ENCODE measurements at places on chromosomes 7 and 10.

DNA sequence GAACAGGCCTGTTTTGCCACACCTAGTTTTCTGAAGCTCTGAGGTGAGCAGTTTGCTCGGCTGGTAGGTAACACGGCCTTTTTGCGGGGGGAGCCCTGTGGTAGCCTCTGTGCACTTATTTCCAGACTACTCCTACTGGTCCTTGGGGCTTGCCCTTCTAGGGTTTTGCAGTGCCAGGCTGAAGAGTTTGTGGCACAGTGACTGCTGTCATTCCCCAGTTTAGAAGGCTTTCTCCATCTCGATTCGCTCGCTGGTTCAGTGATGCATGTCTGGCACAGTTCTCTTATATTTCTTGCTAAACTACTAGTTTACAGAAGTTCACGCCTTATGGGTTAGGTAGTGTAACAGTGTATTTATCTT, 711 bp downstream of the KIF20B start:
- DNase-seq: no peak

DNA sequence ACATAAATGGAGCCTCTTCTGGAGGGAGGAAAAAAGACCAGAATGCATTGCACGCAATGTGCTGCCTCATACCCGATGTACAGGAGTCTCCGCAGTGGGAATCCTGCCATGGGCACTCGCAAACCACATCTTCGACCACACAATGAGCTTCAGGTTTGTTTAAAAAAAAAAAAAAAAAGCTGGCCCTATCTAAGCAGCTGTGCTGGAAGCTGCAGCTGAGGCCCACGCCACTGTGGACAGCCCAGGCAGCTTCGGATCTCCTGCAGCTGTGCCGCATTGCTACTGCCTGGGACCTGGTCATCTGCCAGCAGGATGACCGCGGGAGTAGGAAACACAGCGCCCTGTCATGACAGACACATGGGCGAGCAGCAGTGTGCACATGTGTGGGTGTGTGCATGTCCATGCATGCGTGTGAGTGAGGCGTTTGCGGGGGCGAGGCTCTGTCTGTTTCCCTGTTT, 26.0 kb downstream of the EN2 start:
- no peak for DNase-seq

GRCh38 chr7:151687523-151688235, 168.0 kb upstream of the RHEB start:
- no peak for DNase-seq

- DNase-seq: no peak
Observed at GRCh38 chr7:43878867-43879266, 9.6 kb upstream of the MRPS24 start.

- DNase-seq: peak; percentile 13
Observed at GRCh38 chr10:63464402-63465292, 1.1 kb downstream of the JMJD1C start.

- no peak for DNase-seq
Observed at GRCh38 chr7:89681448-89681847, 472.8 kb upstream of the STEAP1 start.

DNA sequence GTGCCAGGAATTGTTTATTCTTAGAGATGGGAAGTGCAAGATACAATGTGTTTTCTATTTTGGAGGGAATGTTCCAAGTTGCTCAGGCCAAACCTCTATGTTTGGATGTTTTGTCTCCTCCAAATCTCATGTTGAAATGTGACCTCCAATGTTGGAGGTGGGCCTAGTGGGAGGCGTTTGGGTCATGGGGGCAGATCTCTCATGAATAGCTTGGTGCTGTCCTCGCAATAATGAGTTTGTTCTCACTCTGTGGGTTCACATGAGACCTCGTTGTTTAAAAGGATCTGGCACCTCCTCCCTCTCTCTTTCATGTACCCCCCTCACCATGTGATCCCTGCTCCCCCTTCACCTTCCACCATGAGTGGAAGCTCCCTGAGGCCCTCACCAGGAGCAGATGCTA, 8.3 kb upstream of the GDF10 start:
- DNase-seq: no peak

- no peak for DNase-seq
Observed at GRCh38 chr7:114930829-114931655, 9.1 kb downstream of the MDFIC start.

DNA sequence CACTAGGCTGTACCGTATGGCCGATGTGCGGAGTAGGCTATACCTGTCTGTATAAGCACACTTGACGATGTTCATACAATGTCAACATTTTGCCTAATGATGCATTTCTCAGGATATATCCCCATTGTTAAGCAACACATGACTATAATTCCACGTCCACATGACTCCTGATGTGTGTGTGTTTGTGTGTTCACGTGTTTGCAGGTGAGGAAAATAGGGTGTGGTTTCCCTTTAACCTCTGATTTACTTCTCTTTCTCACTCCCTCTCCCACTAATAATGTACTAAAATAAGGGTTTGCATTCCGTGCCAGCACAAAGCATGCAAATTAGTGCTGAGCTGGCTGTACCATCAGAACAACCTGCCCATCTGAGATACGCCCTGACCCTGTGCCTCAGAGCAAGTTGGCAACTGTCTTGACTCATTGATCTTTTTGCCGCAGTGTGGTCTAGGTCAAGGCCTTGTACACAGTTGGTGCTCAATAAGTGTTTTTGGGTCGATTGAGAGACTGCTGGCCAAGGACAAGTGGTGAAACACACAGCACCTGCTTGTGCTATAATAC, 64.6 kb upstream of the DOCK1 start:
- no peak for DNase-seq

GRCh38 chr7:72751978-72752377, 76.0 kb downstream of the TYW1B start:
- DNase-seq: no peak

GRCh38 chr10:75538765-75539164, 107.3 kb downstream of the LRMDA start:
- no peak for DNase-seq

- DNase-seq: no peak
Observed at GRCh38 chr7:137950263-137950621, 51.6 kb downstream of the CREB3L2 start.

DNA sequence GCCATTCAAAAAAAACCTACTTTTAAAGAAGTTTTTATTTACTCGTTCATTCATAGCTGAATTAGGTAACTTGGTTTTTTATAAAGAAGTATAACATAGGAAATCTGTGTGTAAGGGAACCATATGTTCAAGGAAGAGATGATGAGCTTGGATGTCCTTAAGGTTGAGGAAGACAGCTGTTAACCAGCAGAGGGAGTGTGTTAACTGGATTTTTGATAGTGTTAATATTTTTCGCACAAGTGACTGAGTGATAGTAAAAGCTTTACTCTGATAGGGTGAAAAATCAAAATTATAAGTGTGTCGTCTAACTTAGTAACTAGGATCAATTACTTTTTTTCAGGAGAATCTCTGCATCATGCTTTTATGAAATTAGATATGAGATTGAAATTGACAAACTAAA, 134.7 kb downstream of the ARL5B start:
- no peak for DNase-seq

GRCh38 chr10:79242620-79243152, 104.6 kb upstream of the PPIF start:
- DNase-seq: no peak

GRCh38 chr7:8149222-8149621, 112.7 kb downstream of the ICA1 start:
- no peak for DNase-seq

GRCh38 chr10:6195376-6195775, 7.4 kb upstream of the PFKFB3 start:
- no peak for DNase-seq

DNA sequence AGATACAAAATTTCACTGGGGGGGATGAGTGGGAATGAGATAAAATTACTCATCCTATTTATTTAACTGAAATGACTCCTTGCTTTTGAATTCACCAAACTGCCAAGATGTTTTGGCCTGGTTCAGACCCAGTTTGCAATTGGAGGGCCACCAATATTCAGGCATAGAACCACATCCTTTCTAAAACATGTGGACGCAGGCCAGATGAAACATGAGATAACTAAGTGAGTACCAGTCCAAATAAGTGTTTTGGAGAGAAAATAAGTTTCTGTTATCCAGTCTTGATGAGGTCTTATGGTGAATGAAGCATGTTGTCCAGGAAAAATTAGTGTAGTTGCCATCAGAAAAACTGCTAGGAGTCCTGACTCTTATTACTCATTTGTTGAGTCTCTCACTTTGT, 36.3 kb upstream of the PDK4 start:
- no peak for DNase-seq

DNA sequence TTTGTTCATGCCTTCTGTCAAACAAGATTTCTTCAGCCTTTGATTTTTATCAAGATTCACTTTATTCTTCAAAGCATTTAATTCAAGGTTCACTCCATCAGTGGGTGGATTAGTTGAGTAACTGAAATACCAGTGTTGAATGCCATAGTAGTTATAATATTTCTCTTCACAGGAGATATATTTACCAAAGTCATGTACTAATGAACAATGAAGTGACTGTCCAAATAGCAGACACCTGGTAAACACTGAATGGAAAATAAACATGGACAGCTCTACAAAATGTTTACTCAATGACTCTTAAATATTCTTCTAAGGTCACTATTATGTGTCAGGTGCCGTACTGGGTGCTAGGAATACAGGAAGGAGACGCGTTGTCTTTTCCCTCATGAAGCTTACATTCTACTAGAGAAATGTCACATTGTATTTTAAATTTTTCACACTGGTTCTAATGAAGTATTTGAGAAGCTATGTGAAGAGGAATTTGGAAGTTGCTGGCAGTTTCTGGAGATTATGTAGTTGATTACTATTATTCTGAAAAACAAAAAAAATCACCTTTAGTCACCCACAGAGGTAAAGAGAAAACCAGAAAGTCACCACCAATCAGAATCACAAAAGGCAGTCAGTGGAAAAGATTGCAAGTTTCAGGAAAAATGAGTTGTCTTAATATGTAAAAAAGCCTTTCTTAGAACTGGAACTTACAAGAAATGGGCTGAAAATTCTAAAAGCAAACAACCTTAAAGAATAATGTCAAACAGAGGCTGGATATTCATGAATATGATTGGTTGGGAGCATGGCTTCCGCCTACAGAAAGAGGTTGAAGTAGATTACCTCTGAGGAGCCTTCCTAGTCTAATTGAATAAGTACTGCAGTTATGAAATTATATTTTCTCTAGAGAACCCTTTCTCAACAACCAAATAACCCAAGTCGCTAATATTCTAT, 84.5 kb downstream of the RTKN2 start:
- DNase-seq: no peak

- DNase-seq: no peak
Observed at GRCh38 chr7:138377306-138377705, 82.8 kb upstream of the TRIM24 start.

GRCh38 chr10:24882047-24882698, 70.2 kb downstream of the PRTFDC1 start:
- DNase-seq: no peak

GRCh38 chr10:53023411-53023810, 250.8 kb upstream of the MBL2 start:
- no peak for DNase-seq

GRCh38 chr10:122113161-122113944, 124.4 kb downstream of the TACC2 start:
- DNase-seq: no peak

- no peak for DNase-seq
Observed at GRCh38 chr7:128791972-128792327, 182 bp downstream of the CCDC136 start.

DNA sequence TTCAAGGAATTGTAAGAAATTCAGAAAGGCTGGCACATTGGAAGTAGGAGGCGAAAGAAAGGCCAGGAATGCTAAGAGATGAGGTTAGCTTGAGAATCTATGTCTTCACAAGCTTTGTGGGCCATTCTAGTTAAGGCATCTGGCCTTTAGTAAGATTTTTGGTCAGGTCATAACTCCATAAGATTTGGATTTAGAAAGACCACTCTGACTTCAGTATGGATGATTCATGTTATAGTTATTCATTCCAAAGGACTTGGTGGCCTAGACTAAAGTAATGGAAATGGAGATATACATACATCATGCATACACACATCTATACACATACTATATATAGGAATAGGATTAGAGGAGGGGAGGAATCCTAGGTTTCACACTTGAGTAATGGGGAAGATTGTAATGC, 77.5 kb downstream of the SEPTIN7 start:
- no peak for DNase-seq

GRCh38 chr10:118971187-118971586, 58.3 kb upstream of the NANOS1 start:
- DNase-seq: no peak

DNA sequence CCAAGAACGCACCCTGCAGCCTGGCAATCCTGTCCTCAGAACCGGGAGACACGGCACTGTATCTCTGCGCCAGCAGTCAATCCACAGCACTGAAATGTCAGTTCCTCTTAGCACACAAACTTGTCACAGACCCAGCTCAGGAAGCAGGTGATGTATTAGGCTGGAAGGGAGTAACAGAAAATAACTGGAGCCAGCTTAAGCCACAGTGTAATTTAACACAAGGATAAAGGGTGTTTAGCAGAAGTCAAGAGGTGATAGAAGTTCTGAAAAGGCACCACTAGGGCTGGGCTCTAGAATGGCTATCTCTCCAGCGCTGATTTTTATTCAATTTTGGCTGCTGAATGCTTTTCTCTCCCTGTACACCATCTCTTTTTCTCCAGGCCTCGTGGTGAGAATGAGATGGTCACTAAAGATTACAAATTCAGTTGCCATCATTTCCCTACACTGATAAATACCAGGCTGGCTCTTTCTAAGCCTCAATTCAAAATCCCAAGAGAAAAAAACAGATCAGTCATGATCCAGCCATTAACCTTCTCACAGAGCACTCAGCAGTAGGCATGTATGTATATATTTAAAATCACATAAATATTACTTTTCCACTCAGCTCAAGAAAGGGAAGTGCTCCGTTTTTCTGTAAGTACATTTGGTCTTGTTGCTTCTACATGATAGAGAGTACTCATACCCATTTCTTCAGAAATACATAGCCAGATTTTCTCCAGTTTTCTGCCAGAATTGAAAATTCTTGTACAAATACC, 102.7 kb upstream of the PRSS1 start:
- DNase-seq: no peak

DNA sequence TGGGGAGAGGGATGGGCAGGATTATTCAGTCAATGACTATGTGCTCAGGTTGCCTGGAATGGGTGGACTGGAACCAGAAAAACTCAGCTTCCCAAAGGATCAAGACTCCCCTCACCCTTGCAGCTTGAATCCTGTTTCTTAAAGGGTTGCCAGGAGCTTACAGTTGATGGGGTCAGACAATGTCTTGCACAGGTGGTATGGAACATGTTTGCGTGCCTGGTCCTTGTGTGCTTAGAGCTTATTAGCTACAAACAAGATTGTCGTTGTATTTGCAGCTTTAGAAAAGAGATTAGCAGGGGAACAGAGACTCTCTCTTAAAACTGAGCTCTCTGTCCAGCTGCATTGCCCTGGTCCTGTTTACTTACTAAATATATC, 56.9 kb downstream of the PRR15 start:
- no peak for DNase-seq

- peak; percentile 26 for DNase-seq
Observed at GRCh38 chr7:150448789-150449147, 1.7 kb upstream of the GIMAP8 start.

GRCh38 chr10:93993782-93994437, at the start of gene PLCE1:
PLCE1 (plus strand) TSS chr10:93993931; CDS start chr10:94031047, 37,116 bp downstream.
- no peak for DNase-seq

Data from NCI-H187 (cell line).